ENCODE measurements at places on chromosomes 5 and 9.

DNA sequence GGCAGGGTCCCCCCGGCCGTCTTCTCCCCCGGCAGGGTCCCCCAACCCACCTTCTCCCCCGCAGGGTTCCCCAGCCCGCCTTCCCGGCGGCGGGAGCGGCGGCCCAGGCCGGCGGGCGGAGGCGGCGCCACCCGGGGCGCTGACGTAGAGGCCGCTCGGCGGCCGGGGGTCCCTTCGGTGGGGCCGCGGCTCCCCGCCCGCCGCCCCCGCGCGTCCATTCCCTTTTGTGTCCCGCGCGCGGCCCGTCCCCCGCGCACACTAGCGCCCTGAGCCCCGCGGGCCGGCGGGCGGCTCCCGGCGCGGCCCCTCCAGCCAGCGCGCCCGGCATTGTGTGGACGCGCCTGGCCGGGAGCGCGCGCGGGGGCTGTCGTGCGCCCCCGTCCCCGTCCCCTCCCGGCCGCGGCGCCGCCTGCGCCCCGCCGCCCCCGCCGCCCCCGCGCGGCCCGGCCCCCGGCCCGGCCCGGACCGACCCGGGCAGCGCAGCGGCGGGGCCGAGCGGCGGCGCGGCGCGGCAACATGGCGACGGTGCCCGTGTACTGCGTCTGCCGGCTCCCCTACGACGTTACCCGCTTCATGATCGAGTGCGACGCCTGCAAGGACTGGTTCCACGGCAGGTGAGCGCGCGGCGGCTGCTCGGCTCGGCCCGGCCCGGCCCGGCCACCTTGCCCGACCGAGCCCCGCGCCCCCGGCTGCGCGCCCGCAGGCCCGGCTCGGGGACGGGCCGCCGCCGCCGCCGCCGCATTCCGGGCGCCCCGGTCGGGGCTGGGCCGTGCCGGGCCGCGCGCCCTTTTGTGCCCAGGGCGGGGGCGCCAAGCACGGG is at the start of gene PHF2:
PHF2 (plus strand) TSS at position 327 of the 820 bp plus-strand sequence; CDS start at position 517, 190 bp downstream.
- DNase-seq = no peak

DNA sequence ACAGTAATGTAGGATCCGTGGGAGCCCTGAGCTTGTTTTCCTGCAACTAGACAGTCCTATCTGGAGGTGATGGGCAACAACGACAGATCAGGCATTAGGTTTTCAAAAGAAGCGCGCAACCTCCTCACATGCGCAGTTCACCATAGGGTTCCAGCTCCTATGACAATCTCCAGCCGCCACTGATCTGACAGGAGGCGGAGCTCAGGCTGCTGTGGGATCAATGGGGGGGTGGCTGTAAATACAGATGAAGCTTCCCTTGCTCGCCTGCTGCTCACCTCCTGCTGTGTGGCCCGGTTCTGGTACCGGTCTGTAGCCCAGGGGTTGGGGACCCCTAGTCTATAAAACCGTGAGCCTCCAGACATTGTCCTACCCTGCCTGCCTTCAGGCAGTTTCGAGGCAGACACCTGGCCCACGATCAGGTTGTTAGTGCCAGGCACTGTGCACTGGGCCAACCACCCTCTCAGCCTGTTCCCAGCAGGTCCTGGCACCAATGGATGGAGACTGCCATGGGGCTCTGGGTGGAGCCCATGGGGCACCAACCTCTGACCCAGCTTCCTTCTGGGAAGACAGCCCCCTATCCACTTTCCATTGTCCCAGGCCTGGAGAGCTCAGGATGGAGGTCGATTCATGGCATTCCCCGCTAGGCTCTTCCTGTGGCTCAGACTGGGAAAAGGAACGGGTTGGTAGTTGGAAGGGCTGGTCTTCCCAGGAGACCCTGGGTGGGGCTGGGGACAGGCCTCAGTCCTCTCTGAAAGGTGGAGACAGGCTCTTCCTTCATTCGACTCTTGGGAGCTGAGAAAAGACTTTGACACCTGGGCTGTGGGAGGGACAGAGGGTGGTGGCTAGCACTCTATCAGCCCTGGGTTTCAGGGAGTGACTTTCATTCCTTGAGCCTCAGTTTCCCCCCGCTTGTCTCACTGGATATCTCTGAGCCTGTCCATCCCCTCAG is 1.7 kb downstream of the ENDOG start:
- DNase-seq = no peak

DNA sequence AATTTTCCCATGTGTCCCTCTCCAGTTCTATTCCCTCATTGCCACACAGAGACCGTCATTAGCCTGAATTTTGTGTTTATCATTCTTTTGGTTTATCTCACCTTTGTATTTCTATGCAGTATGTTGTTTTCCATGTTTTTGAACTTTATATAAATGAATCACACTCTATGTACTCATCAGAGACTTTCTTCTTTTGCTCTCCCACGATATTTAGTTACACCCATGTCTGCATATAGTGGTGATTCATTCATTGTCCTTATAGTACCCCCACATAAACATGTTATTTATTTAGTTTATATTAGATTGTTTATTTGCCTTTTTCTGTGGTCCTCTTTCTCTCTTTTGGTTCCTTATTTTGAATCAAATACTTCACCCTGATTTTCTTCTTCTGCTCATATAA is 199.7 kb downstream of the FSTL4 start:
- no peak for DNase-seq

GRCh38 chr9:92576175-92576574 is 40.4 kb upstream of the ECM2 start:
- DNase-seq = no peak

GRCh38 chr5:154485096-154485491 is 7.1 kb upstream of the HAND1 start:
- no peak for DNase-seq

DNA sequence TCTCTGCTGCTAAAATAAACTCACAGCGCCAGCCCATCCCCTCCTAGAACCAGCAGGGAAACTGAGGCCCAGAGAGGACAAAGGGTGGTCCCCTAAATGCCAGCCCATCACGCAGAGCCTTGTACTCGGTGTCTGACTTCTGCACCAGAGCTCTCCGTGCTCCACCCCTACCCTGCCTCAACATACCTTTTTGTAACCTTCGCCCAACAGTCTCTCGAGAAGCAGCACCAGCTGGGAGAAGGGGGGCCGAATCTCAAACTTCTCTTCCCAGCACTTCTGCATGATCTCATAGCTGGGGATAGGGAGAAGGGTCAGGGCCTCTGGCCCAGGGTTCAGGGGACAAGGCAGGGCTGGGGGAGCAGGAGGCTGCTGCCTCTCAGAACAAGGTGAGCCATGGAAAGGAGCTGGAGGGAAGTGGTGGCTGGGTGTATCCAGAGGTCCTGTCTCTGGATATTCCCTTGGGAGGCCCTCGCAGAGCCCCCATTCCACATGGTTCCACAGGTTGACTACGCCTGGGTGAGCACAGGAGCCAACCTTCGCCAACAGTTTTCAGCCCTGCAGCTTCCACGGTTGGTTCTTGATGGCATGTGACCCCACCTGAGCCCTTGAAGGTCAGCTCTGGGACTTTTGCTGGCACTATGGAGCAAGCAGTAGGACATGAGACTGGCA is 32.3 kb upstream of the CSF1R start:
- DNase-seq = no peak

DNA sequence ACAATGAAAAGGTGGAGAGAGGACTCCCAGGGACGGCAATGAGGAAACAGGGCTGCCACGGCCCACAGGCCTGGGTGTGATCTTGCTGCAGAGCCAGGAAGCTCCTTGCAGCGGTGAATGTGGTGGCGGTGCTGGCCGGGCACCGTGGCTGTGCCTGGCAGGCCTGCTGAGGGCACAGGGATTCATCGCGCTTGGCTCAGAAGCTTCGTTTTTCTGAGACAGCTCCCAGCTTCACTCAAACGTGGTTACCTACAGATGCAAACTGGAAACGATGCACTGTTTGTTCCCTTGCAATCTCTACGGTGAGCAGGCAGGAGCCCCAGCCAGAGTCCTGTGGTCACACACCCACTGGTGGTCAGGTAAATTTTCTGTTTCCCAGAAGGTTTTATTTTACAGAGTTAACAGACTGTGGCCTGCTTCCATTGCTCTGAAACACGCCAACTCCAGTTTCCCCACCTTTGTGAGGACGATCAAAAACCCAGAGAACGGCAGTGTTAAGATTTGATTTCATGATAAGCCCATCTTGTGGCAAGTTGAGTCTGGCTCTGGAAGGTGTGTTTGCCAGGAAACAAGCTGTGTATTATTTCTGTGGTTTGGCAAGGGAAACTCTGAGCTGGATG is 183.9 kb downstream of the AUH start:
- no peak for DNase-seq

- DNase-seq = no peak
Measured at GRCh38 chr9:78698371-78698770, 401.4 kb downstream of the PSAT1 start.

- DNase-seq = no peak
Measured at GRCh38 chr5:115349001-115349817, 52.8 kb upstream of the CCDC112 start.

DNA sequence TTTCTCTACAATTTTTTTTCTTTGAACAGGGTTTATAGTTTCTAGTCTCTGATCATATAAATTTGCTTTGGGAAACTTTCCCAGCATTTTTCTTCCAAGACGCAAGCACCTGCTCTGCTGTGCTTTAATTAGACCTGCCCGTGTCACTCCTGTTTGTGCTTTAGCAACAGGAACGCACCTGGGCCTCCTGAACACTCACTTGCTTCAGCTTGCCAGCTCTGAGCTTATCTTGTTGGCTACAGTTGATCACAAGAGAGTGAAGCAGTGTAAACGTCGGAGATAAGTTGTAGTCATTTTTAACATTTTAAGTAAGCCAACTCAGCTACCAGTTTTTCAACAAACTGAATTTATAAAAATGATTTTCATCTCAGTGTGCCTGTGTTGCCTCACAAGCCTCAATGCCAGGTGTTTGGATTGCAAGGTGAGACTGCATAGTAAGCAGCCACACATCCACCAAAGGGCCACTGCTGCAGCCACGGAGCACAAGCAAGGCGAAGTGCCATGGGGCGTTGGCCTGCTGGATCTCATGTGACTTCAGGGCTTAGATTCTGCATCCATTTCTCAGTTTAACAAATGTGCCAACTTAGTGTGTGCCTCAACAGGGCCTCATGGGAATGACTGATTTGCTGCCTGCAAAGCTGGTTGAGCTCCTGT is 166.9 kb downstream of the TRIO start:
- no peak for DNase-seq

GRCh38 chr9:34227445-34227844 is 48.6 kb downstream of the UBAP1 start:
- no peak for DNase-seq

GRCh38 chr9:15070716-15071115 is 160.5 kb upstream of the FREM1 start:
- no peak for DNase-seq

- no peak for DNase-seq
Measured at GRCh38 chr5:90494043-90494442, 19.4 kb downstream of the POLR3G start.

DNA sequence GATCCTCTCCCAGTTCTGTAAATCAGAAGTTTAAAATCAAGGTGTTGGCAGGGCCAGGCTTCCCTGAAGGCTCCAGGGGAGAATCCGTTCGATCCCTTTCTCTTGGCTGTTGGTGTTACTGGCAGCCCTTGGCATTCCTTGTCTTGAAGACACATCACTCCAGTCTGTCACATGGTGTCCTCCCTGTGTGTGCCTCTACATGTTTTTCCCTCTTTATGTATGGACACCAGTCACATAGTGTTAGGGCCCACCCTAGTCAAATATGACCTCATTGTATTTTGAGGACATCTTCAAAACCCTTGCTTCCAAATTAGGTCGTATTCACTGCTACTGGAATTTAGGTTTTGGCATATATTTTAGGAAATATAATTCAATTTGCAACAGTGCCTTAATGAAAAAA is 94.6 kb downstream of the RASEF start:
- DNase-seq = no peak

- DNase-seq = no peak
Measured at GRCh38 chr9:21866302-21866701, 63.9 kb downstream of the MTAP start.

DNA sequence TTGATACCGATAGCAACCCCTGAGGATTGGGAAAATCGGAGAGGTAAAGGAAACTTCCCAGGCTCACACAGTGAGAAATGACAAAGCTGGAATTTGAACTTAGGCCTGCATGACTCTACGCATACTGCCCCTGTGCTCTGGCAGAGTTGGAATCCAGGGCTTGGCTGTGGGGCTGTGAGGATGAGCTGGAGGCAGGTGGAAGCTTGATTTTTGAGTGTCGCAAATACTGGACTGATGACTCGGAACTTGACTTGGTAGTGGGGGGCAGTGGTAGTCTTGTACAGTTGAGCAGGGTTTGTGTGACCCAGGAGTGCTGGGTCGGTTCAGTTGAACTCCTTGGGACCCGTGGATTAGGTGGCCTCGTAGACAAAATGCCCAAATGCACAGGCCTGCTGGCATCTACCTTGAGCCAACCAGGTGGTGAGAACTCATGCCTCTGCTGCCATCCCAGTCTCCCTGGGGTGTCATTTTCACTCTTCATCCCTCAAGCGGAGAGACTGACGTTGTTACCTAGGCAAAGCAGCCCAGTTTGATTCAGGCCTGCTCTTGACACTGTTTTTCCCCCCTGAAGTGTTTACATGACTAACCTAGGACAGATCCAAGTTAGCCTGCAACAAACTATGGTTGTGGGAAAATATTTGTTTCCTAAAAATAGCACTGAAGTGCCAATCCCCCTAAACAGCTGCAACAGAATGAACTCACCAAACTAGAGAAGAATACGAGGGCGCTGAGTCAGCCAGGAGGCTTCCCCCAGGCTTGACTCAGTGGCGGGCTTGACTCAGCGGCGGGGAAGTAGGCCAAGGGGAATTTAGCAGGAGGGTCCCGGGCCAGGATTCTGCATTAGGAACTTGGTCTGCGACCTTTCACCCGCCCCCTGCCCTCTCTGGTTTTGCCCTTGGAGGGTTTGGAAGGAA is 45.7 kb upstream of the ORM1 start:
- DNase-seq = no peak

DNA sequence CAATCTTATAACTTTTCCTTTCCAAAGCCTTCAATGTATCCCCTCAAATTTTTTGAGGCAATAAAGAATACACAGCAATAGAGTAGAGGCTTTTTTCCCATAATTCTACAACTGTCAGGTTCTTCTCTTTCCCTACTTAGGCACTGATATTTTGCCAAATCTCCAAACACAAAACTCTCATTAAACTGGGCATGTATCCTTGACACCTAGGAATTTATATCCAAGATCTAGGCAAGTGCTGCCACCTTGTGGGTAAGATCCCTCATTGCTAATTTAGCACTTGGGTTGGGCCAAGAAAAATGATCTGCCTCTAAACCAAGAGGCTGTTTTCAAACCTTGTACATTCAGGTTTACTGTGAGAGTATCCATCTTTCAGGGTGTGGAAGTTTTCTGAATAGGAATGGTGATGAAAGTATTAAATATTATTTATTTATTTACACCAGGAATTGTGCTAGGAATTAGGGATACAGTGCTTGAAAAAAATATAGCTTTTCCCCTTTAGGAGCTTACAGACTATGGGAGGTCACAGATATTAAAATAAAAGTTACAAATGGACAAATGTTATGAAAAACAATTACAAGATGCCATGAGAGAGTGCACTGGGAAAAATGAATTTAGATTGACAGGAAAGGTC is 17.6 kb downstream of the TSTD2 start:
- peak; percentile 11 for DNase-seq

DNA sequence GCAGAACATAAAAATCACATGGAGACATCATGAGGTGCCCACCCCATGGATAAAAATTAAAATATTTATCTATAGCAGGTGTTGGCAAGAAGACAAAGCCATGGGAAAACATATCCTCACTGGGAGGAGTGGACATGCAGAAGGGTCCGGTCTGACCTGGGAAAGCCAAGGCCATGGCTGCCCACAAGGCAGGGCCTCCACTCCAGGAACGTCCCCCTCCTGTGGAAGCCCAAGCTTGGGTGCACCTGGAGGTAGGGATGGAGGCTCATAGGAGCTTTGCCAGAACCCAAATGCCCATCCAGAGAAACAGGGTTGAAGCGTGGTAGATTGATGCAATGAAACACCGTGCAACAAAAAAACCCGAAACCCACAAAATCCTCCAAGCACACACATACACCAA is 81.4 kb upstream of the COL5A1 start:
- no peak for DNase-seq

All from stimulated activated CD8-positive, alpha-beta memory T cell treated with anti-CD3 and anti-CD28 coated beads, Interleukin-4, amount 100 ng/mL, for 1 hour (primary cell).